ENCODE measurements at places on chromosomes 7 and 10. TPM values are rescaled to one million over a fixed set of nuclear protein-coding genes. Genes with fewer than 3 reads are reported as not detected.

Gene AKR1C8
- total RNA-seq, result not detected

Gene SLC13A4
- not detected for total RNA-seq

Gene FAM25G
- not detected for total RNA-seq

Gene MMP21
- not detected for total RNA-seq

Gene TSPAN13
- total RNA-seq, result 42.2 TPM

Gene CYP2C8
- total RNA-seq, result not detected

Gene SP4
- 11.4 TPM for total RNA-seq

Gene NUDCD3
- 137 TPM for total RNA-seq

Gene AUTS2
- total RNA-seq, result 11.3 TPM

Gene NPY4R2
- not detected for total RNA-seq

Gene ZNF488
- total RNA-seq, result 0.38 TPM

Gene BMPER
- 0.32 TPM for total RNA-seq

All from endothelial cell of umbilical vein (primary cell).